ENCODE measurements at places on chromosomes 1 and 21. TPM values are rescaled to one million over a fixed set of nuclear protein-coding genes. Genes with fewer than 3 reads are reported as not detected.

The GNAI3 gene
- total RNA-seq: 14.6 TPM

The PDC gene
- not detected for total RNA-seq

GRCh38 chr1:113140588-113141446 lies 67.8 kb downstream of the LRIG2 start:
- DNase-seq: peak; percentile 62

- no peak for DNase-seq
These were observed 2.3 kb downstream of the PEF1 start for GRCh38 chr1:31642366-31642765.

DNA sequence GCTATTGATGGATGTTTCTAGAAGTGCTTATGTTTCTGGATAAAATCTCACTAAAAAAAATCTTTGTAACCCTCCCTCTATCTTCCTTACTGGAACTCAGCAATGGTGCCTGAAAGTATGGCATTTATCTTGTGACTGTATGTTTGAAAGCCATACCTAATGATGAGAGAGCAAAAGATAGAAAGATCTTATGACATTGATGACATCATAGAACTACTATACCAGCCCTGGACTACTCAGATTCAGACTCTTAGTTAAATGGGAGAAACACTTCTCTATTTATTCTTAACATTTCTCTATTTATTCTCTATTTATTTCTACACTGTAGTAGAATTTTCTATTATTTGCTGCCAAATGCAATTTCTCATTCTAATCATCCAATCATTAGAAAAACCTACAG lies 32.7 kb upstream of the SYCP1 start:
- DNase-seq: no peak
